ENCODE measurements at places on chromosomes 7 and 10.

- no peak for DNase-seq
These were observed 6.5 kb downstream of the SNX8 start for GRCh38 chr7:2307690-2308107.

GRCh38 chr7:134396031-134396430 lies 62.9 kb downstream of the AKR1B1 start:
- no peak for DNase-seq

DNA sequence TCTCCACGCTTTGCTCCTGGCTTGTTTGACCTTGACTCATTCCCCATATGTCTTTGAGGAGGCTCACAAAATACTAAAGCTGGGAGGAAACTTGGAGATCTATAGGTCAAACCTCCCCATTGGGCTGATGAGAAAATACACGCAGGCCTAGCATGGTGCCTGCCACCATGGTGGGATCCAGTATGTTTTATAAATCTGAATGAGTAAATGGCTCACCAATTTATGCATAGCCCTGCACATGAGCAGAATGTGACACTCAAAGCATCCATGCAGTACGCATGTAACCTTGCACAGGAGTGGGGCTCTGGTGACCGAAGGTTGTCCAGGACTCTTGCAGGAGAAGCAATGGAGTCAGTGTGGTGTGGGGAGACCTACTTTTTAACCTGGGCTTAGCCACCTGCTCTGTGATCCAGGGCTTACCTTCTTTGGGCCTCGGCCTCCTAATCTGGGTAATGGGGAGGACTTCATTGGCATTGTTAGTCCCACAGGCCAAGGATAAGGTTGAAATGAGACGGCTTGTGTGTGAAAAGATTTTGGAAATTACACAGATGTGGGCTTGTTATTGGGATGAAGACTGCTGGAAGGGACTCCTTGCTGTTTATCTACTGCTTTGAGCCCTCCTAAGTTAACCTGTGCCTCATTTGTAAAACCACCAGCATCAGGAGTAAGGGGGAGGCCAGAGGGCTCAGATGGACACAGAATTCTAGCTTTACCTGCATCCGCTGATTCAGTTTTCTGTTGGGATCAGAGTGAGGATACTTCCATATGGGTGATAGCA lies 58.4 kb downstream of the ADCYAP1R1 start:
- no peak for DNase-seq

GRCh38 chr7:73966941-73967831 lies 60.8 kb upstream of the ELN start:
- DNase-seq: no peak

DNA sequence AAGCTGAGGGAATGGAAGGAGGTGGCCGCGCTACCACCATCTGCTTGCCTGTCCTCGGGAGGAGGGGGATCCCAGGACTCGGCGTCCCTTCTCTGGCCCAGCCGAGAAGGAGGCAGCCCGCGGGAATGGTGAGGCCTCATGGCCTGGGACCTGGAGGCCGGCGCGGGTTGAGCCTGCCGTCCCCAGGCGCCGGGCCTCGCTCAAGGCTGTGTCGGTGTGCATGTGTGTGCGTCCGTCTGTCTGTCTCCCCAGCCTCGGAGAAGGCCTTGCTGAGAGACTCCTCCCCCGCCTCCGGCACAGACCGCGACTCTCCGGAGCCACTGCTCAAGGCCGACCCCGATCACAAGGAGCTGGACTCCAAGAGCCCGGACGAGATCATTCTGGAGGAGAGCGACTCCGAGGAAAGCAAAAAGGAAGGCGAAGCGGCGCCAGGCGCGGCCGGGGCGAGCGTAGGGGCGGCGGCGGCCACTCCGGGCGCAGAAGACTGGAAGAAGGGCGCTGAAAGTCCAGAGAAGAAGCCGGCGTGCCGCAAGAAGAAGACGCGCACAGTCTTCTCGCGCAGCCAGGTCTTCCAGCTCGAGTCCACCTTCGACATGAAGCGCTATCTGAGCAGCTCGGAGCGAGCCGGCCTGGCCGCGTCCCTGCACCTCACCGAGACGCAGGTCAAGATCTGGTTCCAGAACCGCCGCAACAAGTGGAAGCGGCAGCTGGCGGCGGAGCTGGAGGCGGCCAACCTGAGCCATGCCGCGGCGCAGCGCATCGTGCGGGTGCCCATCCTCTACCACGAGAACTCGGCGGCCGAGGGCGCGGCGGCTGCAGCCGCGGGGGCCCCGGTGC lies 1.3 kb downstream of the HMX3 start:
- DNase-seq: peak; percentile 14

DNA sequence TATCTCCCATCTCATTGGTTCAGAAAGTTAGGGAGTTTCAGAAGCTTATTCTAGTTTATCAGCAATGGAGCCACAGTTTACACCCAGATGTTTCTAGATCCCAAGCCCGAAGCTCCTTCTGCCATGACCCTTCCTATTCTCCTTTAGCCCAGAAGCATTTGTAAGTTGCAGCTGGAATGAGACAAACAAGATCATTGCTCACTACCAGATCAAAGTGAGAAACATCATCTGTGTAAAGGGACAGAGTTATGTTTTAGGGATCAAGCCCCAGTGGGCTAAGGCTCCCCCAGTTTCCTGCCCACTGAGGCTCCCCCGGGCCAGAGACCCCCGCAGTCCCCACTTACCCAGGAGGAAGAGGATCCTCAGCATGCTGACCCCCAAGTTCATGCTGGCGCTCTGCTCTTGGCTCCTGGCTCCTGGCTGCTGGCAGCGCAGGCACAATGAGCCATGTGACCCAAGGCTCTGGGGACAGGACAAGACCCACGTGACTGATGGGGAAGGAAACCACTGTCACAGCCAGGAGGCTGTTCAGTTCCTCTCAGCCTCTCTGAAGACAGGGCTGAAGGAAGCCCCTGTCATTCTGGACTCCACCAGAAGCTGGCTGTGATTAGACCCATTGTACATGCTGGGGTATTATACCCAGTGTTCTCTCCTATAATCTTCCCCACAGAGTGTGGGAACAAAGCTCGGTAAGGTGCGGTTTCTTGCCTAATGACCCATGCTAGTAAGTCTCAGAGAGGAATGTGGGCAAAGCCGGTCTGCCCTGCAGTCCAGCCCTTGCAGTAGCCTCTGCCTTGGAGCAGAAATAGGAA lies at the start of gene TMEM273:
Gene TMEM273 (minus strand): TSS at position 442 of the 812 bp plus-strand sequence. CDS start 55 bp downstream, at position 387.
- DNase-seq: peak; percentile 2

GRCh38 chr7:602341-603141 lies 82.9 kb upstream of the PDGFA start:
- no peak for DNase-seq

DNA sequence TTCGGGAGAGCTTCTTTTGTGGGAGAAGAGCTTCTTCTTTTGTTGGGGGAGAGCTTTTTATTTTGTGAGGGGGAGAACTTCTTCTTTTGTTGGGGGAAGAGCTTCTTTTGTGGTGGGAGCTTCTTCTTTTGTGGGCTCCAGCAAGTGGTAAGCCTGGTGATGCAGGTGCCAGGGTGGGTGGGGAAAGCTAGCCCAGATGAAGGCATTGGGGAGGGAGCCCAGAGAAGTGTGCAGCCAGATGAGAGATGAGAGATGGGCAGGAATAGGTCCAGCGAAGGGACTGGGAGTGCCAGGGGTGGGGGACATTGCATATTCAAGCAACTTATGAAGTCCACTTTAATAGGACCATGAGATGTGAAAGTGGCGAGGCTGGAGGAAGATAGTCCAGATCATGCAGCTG lies 9.7 kb downstream of the ADRA2A start:
- DNase-seq: no peak

DNA sequence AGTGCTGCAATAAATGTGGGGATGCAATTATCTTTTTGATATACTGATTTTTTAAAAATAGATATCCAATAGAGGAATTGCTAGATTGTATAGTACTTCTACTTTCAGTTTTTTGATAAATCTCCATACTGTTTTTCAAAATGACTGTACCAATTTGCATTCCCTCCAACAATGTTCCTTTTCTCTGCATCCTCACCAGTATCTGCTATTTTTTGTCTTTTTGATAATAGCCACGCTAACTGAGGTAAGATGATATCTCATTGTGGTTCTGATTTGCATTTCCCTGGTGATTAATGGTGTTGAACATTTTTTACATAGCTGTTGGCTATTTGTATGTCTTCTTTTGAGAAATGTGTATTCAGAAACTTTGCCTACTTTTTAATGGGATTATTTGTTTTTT lies 217.7 kb upstream of the MTPN start:
- peak; percentile 71 for DNase-seq

- DNase-seq: no peak
These were observed 94.6 kb upstream of the FAM180A start for GRCh38 chr7:135843214-135843613.

DNA sequence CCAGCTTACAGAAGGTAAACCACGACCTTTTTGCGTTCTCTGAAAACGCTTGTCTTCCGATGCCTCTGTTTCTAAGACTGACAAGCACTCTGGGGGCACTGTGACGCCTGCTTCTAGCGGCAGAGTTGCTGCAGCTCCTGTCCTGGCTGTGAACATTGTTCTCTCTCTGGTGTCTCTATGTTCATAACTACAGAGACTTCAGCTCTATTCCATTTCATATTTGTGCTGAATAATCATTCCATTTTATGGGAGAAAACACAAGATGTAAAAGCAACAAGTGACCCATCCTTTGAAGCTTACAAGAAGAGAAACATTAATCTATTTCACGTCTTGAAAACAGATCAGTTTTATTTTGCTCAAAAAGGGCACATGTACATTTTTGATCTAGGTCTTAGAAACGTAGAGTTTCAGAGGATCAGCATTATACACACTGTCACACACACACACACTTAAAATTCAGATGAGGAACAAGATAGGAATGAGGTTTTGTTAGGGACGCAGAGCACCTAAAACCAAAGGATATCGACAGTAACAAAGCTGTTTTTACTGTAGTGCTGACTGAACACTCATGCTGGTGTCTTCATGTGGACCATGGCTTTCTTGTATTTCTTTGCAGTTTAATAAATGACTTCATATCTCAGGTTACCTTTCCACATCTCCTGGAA lies 3.0 kb downstream of the IKZF1 start:
- no peak for DNase-seq

GRCh38 chr10:18501198-18501597 lies 150.2 kb downstream of the NSUN6 start:
- peak; percentile 28 for DNase-seq

DNA sequence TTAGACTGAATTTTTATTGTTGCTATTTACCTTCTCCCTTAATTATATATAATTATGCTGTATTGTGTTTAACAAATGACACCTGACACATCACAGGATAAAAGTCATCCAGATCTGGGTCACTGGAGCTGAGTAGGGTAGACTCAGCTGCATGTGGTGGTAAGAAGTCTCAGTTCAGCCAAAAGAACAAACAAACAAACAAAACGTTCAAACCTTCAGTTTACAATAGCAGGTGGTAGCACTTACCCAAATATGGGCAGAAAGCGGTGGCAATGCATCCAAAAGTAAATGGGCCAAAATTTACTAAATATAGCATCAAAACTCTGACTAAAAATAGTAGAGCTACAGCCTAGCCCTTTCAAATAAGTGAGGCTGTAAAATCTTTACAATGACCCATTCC lies 42.2 kb downstream of the ZWINT start:
- no peak for DNase-seq

DNA sequence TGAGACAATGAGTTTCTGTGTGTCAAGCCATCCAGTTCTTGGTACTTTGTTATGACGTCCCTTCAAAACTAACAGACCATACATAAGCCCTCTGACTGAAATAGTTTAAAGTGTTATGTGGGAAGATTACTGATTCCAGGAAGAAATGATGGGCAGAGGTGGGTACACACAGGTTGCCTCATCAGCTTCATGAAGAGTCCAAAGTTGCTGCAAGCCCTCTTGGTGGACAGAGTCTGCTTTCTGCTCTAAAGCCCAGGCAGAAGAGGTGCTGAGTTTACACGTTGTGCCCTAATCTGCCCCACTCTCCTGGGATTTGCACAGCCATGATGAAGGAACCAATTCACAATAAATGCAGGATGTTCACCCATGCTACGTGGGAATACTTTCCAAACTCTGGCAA lies 187.4 kb downstream of the PARD3 start:
- DNase-seq: peak; percentile 27

GRCh38 chr10:30445711-30446110 lies 11.7 kb downstream of the MAP3K8 start:
- no peak for DNase-seq

GRCh38 chr7:157158400-157158799 lies 19.7 kb downstream of the UBE3C start:
- no peak for DNase-seq

- no peak for DNase-seq
These were observed 27.8 kb upstream of the INHBA start for GRCh38 chr7:41730668-41731067.

DNA sequence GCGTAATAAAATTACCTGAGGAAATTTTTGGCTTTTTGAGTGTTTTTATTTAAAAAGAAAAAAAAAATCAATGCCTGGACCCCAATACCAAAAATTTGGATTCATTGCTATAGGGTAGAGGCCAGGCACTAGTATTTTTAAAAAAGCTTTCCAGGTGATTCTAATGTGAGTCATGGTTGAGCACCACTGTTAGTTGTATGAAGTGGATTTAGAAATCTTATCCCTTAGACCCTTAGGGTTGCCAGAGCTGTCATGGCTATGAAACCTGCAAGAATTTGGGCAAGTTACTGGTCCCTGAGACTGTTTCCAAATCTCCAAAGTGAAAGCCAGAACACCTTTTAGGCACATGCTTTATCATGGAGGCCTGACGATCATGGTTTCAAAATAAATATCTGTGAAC lies 262.5 kb downstream of the AHR start:
- no peak for DNase-seq

- DNase-seq: no peak
These were observed 17.3 kb downstream of the CCDC3 start for GRCh38 chr10:12984165-12984747.

DNA sequence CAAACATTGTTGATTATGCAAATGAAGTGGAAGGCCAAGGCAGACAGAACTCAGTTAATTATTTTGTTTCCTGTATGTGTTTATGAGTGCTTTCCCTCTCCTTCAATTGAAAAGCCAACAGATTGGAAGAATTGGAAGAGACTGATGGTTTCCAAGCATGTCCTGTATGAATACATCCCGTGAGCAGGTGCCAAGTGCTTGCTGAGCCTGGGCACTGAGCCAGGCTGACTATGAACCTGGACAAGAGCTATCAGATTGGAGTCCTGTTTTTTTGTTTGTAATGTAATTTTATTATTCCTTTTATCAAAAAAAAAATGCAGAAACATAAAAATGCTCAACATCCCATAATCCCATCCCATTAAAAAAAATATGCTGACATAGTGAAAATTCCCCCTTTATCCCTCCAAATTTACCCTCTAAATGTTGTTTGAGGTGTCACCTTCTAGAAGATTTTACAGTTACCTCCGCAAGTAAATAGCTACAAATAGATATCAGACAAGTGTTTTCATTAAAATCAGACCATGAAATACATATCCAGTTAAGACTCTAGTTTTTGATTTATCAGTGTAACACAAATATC lies 449.5 kb downstream of the GRID1 start:
- DNase-seq: peak; percentile 68

DNA sequence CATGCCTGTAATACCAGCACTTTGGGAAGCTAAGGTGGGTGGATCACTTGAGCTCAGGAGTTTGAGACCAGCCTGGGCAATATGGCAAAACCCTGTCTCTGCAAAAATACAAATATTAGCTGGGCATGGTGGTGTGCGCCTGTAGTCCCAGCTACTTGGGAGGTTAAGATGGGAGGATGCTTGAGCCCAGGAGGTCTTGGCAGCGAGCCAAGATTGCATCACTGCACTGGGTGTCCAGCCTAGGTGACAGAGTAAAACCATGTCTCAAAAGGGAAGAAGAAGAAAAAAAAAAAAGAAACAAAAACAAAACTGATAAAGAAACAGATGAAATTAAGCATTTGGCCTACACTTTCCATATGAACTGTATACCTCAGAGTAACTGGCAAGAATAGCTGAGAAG lies 319.2 kb downstream of the PARD3 start:
- no peak for DNase-seq
